ENCODE measurements at places on chromosomes 5 and 9.

GRCh38 chr5:34022121-34022705 lies 14.4 kb upstream of the AMACR start:
- no peaks in the 10 kb centered on the region for H3K4me1 ChIP-seq
- H3K27ac ChIP-seq, result no peak overlapping the region
- H3K27me3 ChIP-seq, result no peaks in the 10 kb centered on the region
- H3K4me3 ChIP-seq, result no peak overlapping the region
- no peak for DNase-seq
- H3K36me3 ChIP-seq, result no peaks in the 10 kb centered on the region

DNA sequence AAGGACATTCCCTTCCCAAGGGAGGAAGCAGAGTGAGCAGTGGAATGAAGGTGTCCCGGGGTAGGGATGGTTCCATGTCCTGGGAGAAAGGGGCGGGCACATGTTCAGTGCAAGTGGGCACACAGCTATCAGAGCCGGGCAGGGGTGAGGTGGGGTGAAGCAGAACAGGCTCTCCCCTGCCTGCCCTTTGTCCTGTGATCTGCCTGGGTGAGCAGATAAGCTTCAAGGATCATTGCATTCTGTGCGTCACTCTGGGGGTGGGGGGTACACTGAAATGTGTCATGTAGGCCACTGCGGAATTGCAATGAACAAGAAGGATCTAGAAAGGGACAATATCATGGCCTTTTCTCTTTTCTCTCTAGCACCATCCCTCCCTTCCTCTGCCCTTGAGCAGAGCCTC lies 61.7 kb upstream of the SHB start:
- no peak for DNase-seq
- H3K4me3 ChIP-seq, result no peak overlapping the region
- H3K27ac ChIP-seq, result no peak overlapping the region
- H3K27me3 ChIP-seq, result peaks cover 14% of the 10 kb centered on the region

- peaks cover 24% of the 10 kb centered on the region for H3K36me3 ChIP-seq
- no peak for DNase-seq
- no peaks in the 10 kb centered on the region for H3K27me3 ChIP-seq
- H3K27ac ChIP-seq, result no peak overlapping the region
- no peak overlapping the region for H3K4me3 ChIP-seq
- H3K4me1 ChIP-seq, result no peaks in the 10 kb centered on the region
Measured at GRCh38 chr9:120949290-120949689, 22.7 kb upstream of the TRAF1 start.

GRCh38 chr5:165139262-165139661 lies 1633.8 kb downstream of the MAT2B start:
- DNase-seq, result no peak
- H3K4me1 ChIP-seq, result peaks cover 12% of the 10 kb centered on the region
- no peaks in the 10 kb centered on the region for H3K27me3 ChIP-seq
- no peaks in the 10 kb centered on the region for H3K36me3 ChIP-seq
